Brain (organoid and tissue), 16 donors: ENCODE measurements at places on chromosomes 2 and 18.

DNA sequence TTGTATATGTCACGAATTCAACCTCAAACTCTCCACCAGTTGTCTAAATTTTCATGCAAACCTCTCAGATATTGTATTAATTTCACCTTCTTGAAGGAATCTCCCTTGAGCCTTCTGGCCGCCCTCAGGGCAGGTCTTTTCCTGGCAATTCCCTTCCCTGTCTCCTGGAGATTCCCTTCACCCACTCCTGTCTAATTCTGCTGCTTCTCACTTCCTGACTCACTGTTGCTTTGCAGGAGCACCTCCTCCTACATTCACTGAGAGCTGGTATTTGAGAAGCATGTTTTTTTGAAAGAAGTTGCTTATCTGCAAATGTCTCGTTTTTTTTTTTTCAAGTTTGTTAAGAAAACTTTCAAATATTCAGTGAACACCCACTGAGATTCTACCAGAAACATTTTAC lies 79.9 kb upstream of the OTOS start:
- no peak for DNase-seq

DNA sequence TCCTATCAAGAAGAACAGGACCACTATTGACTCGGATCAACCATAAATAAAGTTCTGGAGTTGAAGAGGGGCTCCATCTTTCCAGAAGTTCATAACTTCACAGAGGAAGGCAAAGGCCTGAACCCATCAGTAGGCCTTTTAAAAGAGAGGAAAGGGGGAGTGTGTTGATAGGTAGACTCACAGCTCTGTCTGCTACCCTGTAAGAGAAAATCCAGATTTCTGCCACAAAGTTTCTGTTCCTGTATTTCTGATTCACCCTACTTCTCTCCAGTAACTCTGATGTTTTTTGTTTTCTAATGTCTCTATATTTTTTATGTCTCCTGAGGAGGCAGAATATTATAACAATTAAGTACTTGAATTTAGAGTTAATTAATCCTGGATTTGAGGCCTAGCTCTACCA lies 564.0 kb downstream of the TNS1 start:
- no peak for DNase-seq

GRCh38 chr2:98472132-98472650 lies 27.5 kb downstream of the INPP4A start:
- DNase-seq: no peak

DNA sequence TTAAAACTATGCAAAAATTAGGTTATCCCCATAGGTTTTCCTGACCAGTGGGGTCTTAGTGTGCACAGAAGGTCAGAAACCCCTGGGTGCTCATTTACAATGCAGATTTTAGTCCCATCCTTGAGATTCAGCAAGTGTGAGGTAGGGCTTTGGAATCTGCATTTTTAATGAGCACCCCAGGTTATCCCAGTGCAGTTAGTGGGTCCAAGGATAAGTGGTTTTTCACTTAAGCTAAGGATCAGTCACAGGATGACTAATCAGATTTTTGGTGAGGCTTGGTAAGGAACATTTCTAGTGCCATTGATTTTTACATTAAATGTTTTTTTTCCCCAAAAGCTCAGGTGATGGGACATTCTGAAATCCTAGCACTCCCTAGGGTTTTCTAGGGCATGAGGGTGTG lies 50.7 kb upstream of the MGAT5 start:
- no peak for DNase-seq

DNA sequence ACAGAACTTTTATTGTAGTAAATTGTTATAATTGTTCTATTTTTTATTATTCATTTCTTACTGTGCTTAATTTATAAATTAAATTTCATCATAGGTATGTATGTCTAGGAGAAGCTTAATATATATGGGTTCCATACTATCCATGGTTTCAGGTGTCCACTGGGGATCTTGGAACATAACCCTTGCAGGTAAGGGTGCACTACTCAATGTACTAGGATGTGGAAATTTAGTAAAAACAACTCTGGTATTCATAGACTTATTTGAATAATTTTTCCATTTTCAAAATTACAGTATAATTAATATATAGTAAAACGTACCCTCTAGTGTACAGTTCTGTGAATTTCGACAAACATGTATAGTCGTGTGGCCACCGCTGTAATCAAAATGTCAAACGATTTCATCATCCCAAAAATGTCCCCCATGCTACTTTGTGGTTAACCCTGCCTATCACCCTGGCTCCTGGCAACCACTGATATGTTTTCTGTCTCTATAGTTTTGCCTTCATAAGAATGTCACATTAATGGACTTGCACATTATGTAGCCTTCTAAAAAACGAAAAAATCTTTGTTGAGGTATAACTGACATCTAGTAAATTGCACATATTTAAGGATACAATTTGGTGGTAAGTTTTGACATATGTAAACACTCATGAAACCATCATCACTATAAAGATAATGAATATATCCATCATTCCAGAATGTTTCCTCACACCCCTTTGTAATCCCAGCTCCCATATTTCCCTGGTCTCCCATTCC lies 45.7 kb downstream of the ARL5A start:
- DNase-seq: no peak

DNA sequence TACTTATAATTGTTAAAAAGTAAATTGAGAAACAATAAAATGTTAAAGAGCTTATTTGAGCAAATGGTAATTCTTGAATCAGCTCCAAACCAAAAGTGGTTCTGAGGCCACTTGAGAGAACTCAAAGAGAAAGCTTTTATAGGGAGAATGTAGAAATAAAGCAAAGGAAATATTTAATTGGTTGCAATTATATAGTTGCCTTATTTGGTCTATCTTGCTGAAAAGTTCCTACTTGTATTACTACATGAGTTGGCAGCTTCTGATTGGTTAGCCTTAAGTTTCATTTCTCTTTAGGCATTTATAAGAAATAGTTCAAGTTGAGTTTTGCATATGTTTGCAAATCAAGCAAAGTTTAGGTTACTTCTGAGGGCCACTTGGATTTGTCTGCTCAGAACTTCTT lies 38.1 kb downstream of the SCN2A start:
- no peak for DNase-seq

DNA sequence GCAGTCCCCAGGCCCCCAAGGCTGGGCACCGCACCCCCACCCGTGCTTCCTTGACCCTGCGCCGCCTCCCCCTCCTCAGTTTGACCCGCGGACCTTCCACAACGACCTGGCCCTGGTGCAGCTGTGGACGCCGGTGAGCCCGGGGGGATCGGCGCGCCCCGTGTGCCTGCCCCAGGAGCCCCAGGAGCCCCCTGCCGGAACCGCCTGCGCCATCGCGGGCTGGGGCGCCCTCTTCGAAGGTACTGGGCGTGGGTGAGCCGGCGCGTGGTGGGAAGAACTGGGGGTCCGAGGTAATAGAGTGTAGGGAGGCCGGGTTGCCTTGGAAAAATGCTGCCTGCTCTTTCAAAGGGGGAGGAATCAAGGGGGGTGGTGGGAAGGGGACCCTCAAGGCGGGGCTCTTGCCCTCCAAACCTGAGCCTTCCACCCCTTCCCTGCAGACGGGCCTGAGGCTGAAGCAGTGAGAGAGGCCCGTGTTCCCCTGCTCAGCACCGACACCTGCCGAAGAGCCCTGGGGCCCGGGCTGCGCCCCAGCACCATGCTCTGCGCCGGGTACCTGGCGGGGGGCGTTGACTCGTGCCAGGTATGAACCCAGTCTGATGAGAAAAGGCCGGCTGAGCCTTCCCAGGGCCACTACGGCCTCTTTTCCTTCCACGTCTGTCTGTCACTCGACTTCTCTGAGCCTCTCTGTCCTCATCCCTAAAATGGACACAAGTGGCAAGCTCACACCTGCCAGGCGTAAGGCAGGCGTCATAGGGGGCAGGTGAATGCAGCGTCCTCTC lies 2.6 kb downstream of the PRSS56 start:
- no peak for DNase-seq

GRCh38 chr2:196242131-196242620 lies 70.8 kb upstream of the STK17B start:
- DNase-seq: no peak

- DNase-seq: no peak
These were observed 157.9 kb downstream of the CLIP4 start for GRCh38 chr2:29273004-29273684.

- no peak for DNase-seq
These were observed 52.9 kb upstream of the NABP1 start for GRCh38 chr2:191625016-191625415.

DNA sequence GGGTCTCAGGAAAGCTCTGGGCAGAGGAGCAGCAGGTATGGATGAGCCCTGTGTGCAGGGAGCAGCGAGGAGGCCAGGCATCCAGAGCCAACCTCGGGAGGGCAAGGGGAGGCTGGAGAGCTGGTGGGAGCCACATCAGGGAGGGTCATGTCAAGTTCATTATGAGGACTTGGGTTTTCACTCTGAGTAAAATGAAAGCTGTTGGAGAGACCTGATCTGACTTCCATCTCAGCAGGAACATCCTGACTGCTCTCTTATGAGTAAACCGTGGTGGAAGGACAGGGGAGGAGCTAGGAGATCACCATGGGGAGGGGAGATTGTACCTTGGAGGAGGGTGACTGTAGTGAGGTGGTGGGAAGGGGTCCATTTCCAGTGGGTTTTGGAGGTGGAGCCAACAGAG lies 209.8 kb downstream of the LDLRAD4 start:
- no peak for DNase-seq

DNA sequence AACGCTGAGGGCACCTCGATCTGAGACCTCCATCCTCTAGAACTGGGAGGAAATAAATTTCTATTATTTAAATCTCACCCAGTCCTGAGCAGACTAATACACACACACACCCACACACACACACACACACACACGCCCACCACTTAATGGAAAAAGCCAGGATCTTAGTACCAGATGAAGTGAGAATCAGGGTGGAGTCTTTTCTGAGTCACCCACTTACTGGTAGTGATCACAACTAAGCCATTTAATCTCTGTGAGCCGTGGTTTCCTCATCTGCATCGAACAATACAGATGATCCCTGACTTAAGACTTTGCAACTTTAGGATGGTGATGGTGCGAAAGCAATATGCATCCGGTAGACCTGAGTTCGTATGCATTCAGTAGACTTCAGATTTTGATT lies 18.6 kb downstream of the THNSL2 start:
- no peak for DNase-seq

DNA sequence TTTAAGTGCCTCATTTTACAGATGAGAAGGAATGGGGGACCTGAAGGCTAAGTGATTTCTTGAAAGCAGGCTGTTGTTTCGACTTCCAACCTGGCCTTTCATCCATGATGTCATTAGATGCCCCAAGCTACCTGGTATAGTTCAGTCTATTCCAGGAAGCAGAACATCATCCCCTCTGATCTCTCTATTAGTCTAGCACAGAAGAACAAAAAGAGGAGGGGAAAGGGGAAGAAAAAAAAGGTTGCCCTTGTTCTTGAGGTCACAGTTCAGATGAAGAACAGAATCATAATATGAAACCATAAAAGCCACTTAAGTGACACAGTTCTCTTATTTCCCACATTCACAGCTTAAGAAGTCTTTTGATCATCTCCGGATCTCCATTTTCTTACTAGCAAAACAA lies 386.2 kb upstream of the HNRNPA3 start:
- no peak for DNase-seq

GRCh38 chr2:177806025-177806424 lies 266.6 kb downstream of the PDE11A start:
- DNase-seq: no peak

GRCh38 chr2:62151306-62151638 lies 44.6 kb upstream of the B3GNT2 start:
- no peak for DNase-seq

- no peak for DNase-seq
These were observed 167.7 kb downstream of the CAMKMT start for GRCh38 chr2:44529448-44529847.

GRCh38 chr2:128450211-128451024 lies 131.8 kb upstream of the HS6ST1 start:
- peak; percentile 84 for DNase-seq

GRCh38 chr2:195596840-195597239 lies 60.2 kb upstream of the SLC39A10 start:
- no peak for DNase-seq

GRCh38 chr18:54296062-54296461 lies 26.7 kb downstream of the POLI start:
- DNase-seq: no peak

- no peak for DNase-seq
These were observed 95.5 kb upstream of the SNTG2 start for GRCh38 chr2:855177-855576.

DNA sequence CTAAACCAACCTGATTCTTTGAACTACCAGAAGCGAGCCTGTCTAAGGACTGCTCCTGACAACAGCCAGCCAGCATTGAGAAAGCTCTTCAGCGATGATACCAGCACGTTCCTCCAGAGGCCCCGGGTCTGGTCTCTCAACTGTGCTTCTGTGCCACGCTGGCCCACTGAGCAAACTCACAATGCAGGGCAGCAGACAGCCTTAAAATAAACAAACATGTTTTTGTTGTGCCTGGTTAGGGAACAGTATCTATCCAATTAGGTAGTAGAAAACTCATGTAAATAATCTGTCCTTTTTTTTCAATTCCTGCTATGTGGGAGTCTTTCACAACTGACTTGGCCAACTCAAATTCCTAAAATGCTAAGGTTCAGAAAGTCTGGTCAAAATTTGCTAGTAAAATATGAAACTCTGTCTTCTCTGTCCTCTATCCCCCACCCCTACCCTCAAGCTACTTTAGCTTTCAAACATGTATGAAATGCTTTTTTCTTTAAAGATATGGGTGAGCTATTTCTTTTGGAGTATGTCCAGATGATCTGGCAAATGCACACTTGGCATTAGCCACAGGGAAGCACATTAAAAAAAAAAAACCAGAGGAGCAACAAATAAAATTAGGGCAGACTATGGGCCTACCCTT lies 21.4 kb upstream of the EML4 start:
- no peak for DNase-seq

DNA sequence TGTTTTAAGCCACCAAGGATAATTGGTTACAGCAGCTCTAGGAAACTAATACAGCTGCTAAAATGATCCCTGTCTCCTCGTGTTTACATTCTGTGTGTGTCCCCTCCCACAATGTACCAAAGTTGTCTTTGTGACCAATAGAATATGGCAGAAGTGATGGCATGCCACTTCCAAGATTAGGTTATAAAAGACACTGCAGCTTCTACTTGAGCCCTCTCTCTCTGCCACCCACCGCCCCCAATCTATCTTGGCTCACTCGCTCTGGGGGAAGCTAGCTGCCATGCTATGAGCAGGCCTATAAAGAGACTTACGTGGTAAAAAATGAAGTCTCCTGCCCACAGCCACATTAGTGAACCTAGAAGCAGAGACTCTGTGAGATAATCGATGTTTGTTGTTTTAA lies 3.5 kb upstream of the IL1F10 start:
- DNase-seq: no peak

- DNase-seq: no peak
These were observed 43.0 kb downstream of the NDUFAF7 start for GRCh38 chr2:37274359-37274965.

DNA sequence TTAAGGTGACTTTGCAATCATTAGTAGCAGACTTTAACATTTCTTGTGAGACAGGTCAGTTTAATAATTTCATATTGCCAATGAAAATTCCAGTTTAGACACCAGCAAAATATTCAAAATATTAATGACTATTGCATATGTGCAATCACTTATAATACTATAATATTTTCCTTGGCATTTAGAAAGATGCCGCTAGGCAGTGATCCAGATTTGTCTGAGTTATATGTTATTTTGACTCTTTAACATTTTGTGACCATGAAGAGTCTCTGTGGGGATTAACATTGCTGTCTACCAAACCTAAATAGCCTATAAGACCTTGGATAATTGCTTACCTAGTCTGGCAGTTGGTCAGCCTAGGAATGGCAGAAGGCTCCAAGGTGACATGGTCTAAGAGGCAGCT lies 389.6 kb downstream of the THSD7B start:
- DNase-seq: no peak

- no peak for DNase-seq
These were observed 386.8 kb upstream of the NETO1 start for GRCh38 chr18:73254564-73254963.

GRCh38 chr2:69642709-69643601 lies 584 bp downstream of the AAK1 start:
- peak; percentile 82 for DNase-seq
